ENCODE measurements at places on chromosomes 4 and X.

GRCh38 chr4:106258145-106259045 lies 57.6 kb downstream of the TBCK start:
- DNase-seq, result no peak

DNA sequence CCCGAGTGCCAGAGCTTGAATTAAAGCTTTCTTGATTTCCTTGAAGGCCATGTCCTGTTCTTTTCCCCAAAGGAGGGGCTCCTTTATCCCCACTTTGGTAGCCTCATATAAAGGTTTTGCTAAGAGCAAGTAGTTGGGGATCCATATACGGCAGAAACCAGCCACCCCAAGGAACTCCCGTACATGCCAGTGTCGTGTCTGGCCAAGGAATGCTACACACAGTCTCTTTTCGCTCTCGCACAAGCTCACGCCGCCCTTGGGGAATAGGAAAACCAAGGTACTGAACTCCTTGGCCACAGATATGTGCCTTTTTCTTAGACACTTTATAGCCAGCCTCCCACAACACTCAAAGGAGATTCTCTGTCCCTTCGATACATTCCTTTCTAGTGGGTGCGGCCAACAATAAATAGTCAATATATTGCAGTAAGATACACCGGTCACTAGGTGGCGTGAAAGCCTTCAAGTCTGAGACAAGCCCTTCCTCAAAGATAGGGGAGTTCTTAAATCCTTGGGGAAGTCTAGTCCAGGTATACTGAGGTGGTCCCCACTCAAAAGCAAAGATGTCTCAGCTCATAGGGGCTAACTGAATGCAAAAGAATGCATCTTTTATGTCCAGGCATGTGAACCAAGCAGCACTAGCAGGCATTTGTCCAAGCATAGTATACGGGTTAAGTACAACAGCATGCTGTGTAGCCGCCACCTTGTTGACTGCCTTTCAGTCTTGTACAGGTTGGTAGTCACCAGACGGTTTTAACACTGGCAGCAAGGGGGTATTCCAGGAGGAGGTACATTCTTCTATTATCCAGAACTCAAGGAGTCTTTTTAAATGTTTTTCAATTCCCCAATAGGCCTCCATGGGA lies 57.8 kb upstream of the XAGE1B start:
- peak; percentile 19 for DNase-seq

DNA sequence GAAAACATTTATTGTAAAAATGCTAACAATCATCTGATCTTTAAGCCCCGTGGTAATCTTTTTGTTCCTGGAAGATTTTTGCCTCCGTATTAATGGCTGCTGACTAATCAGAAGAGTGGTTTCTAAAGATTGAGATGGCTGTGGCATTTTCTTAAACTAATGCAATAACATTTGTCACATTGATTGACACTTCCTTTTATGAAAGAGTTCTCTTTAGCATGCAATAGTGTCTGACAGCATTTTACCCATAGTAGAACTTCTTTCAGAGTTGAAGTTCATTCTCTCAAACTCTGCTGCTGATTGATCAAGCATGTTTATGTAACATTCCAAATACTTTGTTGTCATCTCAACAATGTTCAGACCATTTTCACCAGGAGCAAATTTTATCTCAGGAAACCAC lies 26.8 kb upstream of the UGT2B4 start:
- no peak for DNase-seq

DNA sequence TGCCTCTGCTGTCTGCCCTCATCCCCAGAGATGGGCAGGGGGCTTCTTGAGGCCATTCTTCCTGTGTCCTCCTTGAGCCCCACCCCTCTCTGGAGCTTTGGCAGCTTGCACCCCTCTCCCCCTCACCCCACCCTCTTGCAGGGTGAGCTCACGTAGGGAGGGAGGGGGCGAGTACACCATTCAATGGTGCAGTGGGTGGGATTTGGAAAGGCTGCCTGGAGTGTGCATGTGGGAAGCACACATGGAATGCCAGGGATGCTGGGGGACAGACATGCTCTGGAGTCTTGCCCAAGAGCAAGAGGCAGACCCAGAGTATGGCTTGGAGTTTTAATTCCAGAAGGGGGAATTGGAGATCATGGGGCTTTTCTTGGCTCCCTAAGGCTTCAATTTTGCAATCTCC lies 5.6 kb downstream of the PAK3 start:
- no peak for DNase-seq

GRCh38 chr4:163663454-163664225 lies 169.2 kb downstream of the TMA16 start:
- no peak for DNase-seq

DNA sequence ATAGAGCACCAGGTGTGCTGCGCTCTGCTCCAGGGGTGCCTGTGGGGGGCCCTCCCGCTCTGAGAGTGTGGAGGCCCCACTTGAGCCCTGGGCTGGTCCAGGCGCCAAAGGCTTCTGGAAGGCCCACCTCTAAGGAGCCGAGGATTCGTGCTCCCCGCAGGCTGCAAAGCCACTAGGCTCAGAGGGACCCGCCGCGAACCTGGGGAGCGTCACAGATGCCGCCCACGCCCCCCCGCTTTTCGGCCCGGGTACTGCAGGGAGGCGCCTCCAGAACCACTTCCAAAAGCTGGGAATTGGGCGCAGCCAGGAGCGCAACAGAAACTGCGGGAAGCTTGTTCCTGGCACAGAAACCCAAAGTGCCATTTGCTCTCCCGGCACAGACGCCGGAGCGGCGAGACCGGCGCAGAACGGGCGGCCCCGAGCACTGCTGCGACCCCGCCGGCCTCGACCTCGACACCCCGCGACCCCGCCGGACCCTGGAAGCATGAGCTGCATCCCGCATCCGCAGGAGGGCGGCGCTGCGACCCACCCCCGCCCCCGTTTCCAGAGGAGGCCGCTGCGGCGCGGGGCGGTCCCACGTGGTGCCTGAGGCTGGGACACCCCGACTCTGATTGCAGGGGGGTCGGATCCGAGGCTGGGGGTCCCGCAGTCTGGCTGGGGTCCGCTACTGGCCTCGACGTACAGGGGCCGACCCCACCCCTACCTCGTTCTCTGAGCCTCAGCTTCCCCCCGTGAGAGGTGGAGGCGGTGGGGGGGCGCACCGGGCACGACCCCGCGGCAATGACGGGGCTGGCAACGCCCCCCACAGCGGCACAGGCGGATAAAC lies 30.8 kb downstream of the CPLX1 start:
- DNase-seq, result no peak

- no peak for DNase-seq
Observed at GRCh38 chr4:98620087-98620784, 38.2 kb downstream of the TSPAN5 start.

GRCh38 chr4:15469402-15470127 lies at the start of gene CC2D2A:
Gene CC2D2A, plus strand, starts transcription at chr4:15469882. Its CDS starts 6,051 bp downstream, at chr4:15475933.
- DNase-seq, result peak; percentile 32

DNA sequence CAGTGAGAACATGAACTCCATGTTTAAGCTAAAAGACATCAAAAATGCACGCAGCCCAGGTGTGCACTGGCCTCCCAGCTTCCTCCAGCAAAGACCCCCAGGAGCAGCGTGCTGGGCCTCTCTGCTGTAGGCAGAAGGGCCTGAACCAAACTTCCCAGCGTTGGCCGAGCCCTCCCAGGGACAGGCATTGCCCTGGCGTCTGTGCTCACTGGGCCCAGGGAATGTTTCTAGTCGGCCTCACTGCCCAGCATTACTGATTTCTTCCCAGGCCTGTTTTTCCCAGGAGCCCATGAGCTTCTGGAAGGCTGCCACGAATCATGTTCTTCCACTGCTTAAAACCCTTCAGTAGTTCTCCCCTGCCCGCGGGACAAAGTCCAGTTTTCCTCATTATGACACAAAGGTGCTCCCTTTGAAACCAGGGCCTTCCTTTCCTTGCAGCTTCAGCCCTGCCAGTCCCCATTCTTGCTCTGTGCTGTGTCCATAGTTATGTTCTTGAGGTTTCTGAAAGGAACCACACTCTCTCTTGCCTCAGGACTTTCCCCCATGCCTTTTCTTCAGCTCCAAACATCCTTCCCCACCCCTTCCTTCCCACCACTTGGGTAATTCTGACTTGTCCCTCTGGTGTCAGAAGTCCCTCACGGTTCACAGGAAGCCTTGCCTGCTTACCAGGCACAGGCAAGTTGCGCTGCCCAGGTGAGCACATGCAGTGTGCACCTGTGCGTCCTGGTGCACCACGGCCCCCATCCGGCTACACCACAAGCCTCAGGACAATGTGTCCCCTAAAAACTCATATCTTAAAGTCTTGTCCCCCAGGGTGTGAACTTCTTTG lies 93.4 kb upstream of the ENPP6 start:
- peak; percentile 38 for DNase-seq

GRCh38 chr4:2254665-2255500 lies 7.0 kb downstream of the MXD4 start:
- no peak for DNase-seq

DNA sequence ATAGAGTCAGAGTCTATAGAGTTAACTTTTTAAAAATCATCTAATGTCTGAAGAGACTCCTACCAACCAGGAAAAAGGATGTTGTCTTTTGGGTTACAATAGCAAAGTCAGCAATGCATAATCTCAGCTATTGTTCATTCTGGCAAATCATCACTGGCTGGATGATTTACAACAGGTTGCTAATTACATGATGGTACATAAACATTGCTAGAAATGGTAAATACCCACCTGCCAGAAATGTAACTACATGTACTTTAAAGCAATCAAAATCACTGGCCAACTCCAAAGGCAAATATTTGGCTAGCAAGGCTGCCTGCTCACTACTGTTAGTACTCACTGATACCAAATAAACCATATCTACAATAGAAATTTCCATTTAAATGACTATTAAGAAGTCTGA lies 91.1 kb downstream of the PPP3CA start:
- DNase-seq, result no peak

DNA sequence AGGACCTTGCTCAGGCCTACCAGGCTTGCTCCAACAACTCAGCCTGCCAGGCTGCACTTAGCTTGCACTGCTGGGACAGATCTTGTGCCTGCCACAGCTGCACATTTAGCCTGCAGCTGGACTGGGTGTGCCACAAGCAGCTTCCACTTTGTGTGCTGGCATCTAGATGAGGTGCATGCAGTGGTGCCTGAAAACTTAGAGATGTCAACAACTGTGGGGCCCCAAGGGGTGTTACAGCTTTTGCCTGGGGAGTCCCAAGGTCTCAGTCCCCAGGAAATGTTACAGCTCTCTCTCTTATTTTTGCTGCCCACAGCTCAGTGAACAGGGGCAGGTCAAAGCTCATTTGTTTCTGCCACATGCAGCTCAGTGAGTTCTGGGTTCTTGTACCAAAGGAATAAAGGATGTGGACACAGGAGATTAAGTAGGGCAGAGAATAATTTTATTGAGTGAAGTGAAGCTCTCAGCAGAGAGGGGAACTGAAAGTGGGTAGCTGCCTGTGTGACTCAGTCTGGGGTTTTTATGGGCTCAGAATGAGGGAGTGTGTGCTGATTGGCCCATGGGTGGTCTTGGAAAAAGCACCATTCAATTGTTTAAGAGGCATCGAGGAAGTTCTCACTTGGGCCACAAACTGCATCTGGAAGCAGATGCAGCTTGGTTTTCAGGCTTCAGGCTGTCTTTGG lies 828.3 kb downstream of the TECRL start:
- DNase-seq, result no peak

- DNase-seq, result no peak
Observed at GRCh38 chr4:57652779-57653178, 542.6 kb upstream of the IGFBP7 start.

DNA sequence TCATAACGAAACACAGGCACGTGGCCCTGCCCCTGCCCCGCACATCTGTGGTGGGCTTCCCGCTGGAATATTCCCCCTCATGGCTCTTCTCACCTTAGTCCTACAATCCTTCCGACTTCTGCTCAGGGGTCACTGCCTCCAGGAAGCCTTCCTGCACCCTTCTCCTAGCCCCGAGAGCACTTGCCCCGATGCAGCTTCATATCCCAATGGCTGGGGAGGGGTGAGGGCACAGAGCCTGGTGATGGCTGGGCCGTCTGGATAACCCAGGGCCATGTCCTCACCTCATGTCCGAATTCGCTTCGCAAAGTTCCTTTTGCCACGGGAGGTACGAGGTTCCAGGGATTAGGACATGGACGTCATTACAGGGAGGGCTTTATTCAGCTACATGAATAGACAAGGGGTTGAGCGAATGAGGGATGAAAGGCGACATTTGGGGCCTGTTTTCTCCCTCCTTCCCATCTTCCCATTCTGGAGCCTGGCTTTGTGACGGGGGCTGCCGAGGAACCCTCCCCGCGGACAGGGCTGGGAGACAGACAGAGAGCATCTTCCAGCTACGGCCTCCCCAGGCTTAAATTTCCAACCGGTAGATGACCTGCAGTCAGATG lies 35.5 kb upstream of the HMX1 start:
- DNase-seq, result no peak

- DNase-seq, result no peak
Observed at GRCh38 chr4:2365054-2365912, 53.2 kb downstream of the ZFYVE28 start.

DNA sequence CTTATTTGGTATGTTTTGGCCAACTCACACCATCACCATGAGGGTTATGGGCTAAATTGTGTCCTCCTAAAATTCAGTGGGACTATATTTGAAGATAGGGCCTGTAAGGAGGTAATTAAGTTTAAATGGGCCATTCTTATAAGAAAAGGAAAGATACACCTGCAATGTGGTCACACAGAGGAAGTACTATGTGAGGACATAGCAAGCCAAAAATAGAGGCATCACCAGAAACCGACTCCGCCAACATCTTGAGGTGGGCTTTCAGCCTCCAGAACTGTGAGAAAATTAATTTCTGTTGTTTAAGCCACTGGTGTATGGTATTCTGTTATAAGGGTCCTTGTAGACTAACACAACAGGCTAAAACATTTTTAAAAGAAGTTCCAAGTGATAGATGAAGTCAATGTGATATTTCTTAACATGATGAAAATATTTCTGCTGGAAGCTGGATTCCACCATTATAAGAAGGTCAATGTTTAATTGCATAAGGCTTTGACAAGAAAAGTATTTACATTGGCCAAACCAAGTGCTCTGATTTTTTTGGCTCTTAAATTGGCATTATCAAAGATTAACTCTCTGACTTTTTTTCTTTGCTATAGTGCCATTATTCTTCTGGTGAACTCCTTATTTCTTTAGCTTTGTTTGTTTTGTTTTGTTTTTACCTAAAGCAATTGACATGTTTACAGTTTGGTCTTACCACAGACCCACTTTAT lies 540.9 kb downstream of the PPARGC1A start:
- no peak for DNase-seq

GRCh38 chr4:109301651-109302360 lies 652 bp downstream of the COL25A1 start:
- DNase-seq, result no peak

- no peak for DNase-seq
Observed at GRCh38 chr4:20297261-20297660, 45.6 kb downstream of the SLIT2 start.

- no peak for DNase-seq
Observed at GRCh38 chr4:129254526-129254925, 158.6 kb downstream of the C4orf33 start.

DNA sequence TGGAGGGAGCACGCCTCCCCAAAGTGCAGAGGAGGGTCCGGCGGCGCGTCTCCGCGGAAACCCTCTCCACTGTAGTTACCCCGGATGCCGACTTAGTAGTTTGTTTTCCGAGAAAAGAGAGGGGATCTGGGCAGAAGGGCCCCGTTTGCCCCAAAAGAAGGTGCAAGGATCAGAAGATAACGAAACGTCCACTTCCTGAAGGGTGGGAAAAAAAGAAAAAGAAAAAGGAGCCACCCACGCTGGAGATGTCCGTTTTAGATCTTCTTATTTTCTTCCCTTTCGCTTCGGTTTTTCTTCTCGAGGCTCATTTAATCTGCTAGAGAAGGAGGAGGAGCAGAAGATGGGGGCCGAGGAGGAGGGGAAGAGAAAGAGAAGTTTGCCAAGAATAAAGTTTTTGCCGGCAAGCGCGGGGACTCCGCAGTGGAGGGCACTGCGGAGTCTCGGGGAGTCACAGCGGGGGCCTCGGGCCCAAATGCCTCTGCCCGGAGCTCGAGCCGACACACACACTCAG lies 517 bp downstream of the LEF1 start:
- DNase-seq, result no peak

Measured in midbrain (tissue), 1 donor.